ENCODE measurements at places on chromosomes 1 and 21. TPM values are rescaled to one million over a fixed set of nuclear protein-coding genes. Genes with fewer than 3 reads are reported as not detected.

Gene PGBD5
- 0.03 TPM for total RNA-seq

Gene FCER1G
- 1.2 TPM for total RNA-seq

Gene ANGPTL3
- total RNA-seq: not detected

Gene PLA2G4A
- 1.1 TPM for total RNA-seq

Gene CYP4Z1
- total RNA-seq: not detected

Gene LEMD1
- not detected for total RNA-seq

Gene UTP25
- 6.5 TPM for total RNA-seq

Gene SPSB1
- total RNA-seq: 1.1 TPM

- no peak overlapping the region for H3K27ac ChIP-seq
- H3K36me3 ChIP-seq: no peaks in the 10 kb centered on the region
- no peaks in the 10 kb centered on the region for H3K4me1 ChIP-seq
- no peaks in the 10 kb centered on the region for H3K27me3 ChIP-seq
- no peak overlapping the region for H3K4me3 ChIP-seq
Measured at GRCh38 chr1:176854758-176855745, 309.5 kb downstream of the ASTN1 start.

- H3K4me3 ChIP-seq: no peak overlapping the region
- no peaks in the 10 kb centered on the region for H3K36me3 ChIP-seq
- H3K27me3 ChIP-seq: no peaks in the 10 kb centered on the region
- H3K4me1 ChIP-seq: no peaks in the 10 kb centered on the region
Measured at GRCh38 chr1:228366062-228366865, 40.4 kb downstream of the TRIM11 start.

GRCh38 chr1:67644566-67644965, 40.4 kb upstream of the GADD45A start:
- H3K36me3 ChIP-seq: no peaks in the 10 kb centered on the region
- DNase-seq: no peak
- H3K27me3 ChIP-seq: no peaks in the 10 kb centered on the region

GRCh38 chr1:219717536-219717935, 104.6 kb upstream of the ZC3H11B start:
- H3K27ac ChIP-seq: no peak overlapping the region
- H3K4me1 ChIP-seq: no peaks in the 10 kb centered on the region
- DNase-seq: no peak
- no peaks in the 10 kb centered on the region for H3K36me3 ChIP-seq

DNA sequence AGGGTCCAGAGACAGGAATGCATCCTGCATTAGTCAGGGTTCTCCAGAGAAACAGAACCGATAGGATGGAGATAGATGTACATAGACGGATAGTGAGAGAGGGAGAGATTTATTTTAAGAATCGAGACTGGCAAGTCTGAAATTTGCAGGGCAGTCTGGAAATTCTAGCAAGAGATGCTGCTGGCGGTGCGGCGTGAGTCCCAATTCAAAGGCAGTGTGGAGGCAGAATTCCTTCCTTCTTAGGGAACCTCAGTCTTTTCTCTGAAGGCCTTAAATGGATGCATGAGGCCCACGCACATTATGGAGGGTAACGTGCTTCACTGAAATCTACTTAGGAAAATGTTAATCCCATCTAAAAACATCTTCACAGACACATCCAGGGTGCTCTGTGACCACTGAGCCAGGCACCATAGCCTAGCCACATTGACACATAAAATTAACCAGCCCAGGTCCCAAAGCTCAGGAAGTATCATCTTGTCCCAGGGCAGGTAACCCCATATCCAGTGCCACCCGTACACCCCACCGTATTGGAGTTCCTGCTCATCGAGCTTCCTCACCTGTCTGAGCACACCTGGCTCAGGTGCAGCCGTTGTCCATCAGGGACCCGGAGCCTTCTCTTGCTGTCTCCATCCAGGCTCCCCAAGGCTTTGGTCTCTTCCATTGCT, 9.7 kb upstream of the PKNOX1 start:
- H3K36me3 ChIP-seq: no peaks in the 10 kb centered on the region
- H3K27me3 ChIP-seq: no peaks in the 10 kb centered on the region
- no peak overlapping the region for H3K4me3 ChIP-seq

DNA sequence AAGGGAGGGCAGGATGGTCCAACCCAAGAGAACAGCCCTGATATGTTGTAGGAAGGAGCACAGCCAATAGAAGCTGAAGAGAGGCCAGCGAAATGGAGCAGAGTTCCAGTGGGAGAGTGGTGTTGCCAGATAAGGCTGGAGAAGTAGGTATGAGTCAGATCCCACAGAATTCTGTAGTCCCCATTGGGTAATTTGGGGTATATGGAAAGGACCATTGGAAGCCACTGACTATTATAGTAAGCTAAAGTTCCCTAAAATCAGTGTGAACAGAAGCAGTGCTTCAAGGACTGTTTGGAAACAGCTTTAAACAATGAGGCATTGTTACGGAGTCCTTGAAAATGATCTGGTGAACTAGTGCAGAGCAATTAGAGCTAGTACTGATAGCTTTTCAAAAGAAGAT, 63.0 kb downstream of the DISP1 start:
- H3K4me3 ChIP-seq: no peak overlapping the region
- no peak for DNase-seq
- H3K27ac ChIP-seq: no peak overlapping the region
- H3K4me1 ChIP-seq: no peaks in the 10 kb centered on the region

DNA sequence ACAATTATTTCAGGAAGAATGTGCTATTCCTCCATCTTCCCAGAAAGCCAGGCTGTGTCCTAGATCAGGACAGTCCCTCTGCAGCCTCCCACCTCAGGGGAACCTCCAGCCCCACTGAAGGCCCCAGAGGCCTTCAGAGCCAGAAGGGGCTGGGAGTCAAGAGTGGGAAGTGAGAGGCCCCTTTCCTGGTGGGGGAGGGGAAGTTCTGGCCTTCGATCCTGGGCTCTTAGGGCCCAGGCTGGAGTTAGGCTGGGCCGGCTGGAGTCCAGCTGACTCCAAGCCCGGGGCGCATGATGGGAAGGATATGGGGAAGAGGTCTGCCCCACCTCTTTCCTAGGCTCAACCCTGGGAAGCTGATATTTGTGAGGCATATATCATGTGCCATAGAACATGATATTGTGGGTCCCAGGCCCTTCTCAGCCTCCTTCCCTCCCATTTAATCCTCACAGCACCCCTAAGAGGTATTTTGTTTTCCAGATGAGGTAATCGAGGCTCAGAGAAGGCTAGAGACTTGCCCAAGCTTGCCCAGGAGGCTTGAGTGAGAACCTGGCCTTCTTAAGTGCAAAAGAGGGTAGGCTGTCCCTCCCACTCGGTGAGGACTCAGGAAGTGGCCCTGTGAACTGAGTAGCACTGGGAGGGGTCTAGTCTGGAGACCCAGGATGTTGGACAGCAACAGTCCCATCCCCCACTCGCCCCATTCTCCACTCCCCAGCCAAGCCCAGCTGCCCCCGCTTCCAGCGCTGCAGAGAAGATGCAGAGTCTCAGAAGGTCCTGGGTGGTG, 18.6 kb upstream of the HSPG2 start:
- no peaks in the 10 kb centered on the region for H3K27me3 ChIP-seq
- peaks cover 17% of the 10 kb centered on the region for H3K4me1 ChIP-seq
- H3K4me3 ChIP-seq: no peak overlapping the region
- peak overlapping the region; percentile 24 for H3K27ac ChIP-seq
- H3K36me3 ChIP-seq: no peaks in the 10 kb centered on the region

- H3K27me3 ChIP-seq: no peaks in the 10 kb centered on the region
- no peak for DNase-seq
- no peak overlapping the region for H3K27ac ChIP-seq
Measured at GRCh38 chr21:35071347-35071746, 22.2 kb upstream of the RUNX1 start.

DNA sequence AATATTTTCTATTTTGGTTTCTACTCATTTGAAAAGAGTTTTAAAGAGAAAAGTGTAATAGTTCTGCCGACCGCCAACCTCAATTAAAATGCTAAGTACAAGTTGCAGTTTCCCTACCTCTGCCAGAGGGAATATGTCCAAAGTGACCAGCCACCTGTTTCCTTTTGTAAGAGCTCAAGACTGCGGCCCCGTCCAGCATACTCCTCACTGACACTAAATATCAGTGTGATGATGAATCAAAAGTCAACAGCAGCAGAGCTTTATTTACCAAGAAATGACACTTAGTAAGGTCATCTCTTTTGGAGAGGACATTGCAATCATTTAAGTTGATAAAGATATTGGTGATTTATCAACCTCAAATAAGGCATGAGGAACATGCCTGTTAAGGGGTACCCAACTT, 57.4 kb upstream of the NRIP1 start:
- H3K27ac ChIP-seq: no peak overlapping the region
- no peak for DNase-seq
- H3K4me3 ChIP-seq: no peak overlapping the region
- H3K27me3 ChIP-seq: no peaks in the 10 kb centered on the region

- H3K27me3 ChIP-seq: no peaks in the 10 kb centered on the region
- no peaks in the 10 kb centered on the region for H3K36me3 ChIP-seq
- no peak for DNase-seq
- no peak overlapping the region for H3K4me3 ChIP-seq
- H3K4me1 ChIP-seq: no peaks in the 10 kb centered on the region
Measured at GRCh38 chr1:16196874-16197273, 15.6 kb downstream of the ARHGEF19 start.

GRCh38 chr1:2385606-2386280, 5.6 kb downstream of the MORN1 start:
- H3K27ac ChIP-seq: no peak overlapping the region
- DNase-seq: no peak
- H3K27me3 ChIP-seq: no peaks in the 10 kb centered on the region
